Activated T-cell treated with anti-CD3 and anti-CD28 coated beads, Interleukin-2, amount 50 U/mL, for 4 hours (primary cell): ENCODE measurements at places on chromosomes 6 and 20.

DNA sequence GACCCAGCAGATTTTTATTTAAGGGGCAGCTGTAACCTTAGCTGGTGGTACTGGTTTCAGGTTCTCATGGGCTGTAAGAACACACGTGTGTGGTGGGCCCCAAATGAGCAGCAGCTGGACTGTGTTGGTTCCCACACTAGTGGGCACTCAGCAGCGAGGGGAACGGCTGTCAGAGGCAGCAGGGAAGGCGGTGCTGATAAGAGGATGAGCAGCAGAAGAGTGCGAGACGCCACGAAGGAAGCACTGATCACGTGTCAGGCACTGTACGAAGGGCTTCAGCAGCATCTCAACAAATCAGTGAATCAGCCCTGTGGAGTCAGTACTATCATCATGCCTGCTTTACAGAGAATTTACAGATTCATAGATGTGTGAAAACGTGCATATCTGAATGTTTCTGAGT, 41.0 kb upstream of the EMILIN3 start:
- no peak for DNase-seq

DNA sequence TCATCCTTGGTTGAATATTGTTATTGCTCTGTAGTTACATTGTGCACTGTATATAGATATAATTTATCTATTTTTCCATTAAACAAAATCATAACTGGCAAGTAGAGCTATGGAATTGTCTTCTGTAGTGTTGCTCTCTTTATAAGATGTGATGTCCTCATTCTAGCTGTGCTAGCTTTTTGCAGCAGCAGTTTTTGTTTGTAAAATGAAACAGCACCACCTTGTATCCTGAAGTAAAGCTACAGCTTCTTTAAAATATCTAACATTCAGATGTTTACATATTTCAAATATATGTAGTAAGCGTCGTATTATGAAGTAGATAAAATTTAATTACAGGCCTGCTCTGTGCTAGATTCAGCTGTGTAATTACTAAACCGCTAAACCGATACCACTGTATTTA, 328.8 kb upstream of the MANEA start:
- no peak for DNase-seq

GRCh38 chr6:46234156-46234556, 63.4 kb upstream of the ENPP5 start:
- DNase-seq, result no peak

GRCh38 chr20:41160686-41161085, 23.3 kb downstream of the PLCG1 start:
- DNase-seq, result no peak
